ENCODE measurements at places on chromosomes 16 and 17. TPM values are rescaled to one million over a fixed set of nuclear protein-coding genes. Genes with fewer than 3 reads are reported as not detected.

Gene CHST6
- total RNA-seq: not detected

Gene ITGAL
- 0.17 TPM for total RNA-seq

- DNase-seq: no peak
Measured at GRCh38 chr16:87501117-87501516, 8.3 kb upstream of the ZCCHC14 start.

Gene RASD1
- not detected for total RNA-seq

Gene ABCA10
- total RNA-seq: 0.19 TPM

DNA sequence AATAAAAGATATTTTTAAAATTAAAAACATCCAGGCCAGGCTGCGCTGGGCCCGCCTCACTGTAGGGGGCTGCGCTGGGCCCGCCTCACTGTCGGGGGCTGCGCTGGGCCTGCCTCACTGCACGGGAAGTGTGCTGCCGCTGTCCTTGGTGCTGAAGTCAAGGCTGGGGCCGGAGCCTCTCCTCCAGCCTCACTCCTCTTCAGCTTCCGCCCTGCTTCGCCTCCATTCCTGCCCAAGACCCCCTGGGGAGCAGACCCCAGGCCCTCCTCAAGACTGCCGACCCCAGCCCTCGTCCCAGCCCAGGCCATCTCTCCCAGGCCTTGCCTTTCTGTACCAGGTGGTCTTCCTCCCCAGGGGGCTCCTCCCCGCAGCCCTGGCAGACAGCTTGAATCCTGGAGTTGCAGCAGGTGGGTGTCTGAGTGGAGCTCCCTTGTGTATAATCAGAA, 26.2 kb downstream of the ENDOV start:
- DNase-seq: peak; percentile 16

- DNase-seq: no peak
Measured at GRCh38 chr16:4141604-4142003, 25.4 kb upstream of the ADCY9 start.

GRCh38 chr16:24272379-24272778, 16.2 kb downstream of the CACNG3 start:
- DNase-seq: no peak

DNA sequence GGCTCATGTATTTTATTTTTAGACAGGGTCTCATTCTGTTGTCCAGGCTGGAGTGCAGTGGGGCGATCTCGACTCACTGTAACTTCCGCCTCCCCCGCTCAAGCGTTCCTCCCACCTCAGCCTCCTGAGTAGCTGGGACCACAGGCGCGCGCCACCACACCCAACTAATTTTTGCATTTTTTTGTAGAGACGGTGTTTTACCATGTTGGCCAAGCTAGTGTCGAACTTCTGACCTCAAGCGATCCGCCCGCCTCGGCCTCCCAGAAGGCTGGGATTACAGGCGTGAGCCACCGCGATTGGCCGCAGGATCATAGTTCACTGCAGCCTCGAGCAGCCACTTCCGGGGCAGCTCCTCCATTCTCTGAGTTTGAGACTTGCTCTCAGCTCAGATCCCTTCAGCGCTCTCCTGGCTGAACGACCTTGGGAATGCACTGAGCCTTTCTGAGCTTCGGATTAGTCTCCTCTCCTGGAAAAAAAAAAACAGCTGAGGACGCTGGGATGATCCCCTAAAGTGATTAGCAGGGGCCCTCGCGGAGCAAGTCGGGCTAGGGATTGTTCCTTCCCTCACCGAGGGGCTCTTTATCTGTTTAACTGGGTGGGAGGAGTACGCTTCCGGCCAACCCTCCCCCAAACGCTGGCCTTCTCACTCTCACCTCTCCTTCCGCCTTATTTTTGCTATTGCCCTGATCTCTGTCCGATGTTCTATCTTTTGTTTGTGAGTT, 1.1 kb upstream of the PKMYT1 start:
- DNase-seq: no peak

DNA sequence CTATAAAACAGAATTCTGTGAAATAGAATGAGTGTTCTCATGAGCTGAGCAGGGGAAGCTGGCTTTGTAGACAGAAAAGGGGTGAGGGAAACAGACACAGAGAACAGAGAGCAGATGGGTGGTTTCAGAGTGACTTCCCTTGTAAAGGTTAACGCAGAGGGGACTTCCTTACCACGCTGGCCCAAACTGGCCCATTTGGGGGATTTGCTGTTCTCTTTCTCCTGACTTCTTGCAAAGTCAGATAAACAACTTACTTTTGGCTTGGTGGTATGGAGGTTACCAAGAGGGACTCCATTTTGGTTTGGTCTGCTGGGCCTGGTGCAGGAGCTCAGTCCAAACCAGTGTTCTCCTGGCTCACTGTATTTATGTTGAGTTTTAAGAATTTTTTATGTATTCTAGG, 48.4 kb downstream of the SEC14L1 start:
- DNase-seq: no peak

Gene CES3
- total RNA-seq: 0.17 TPM

GRCh38 chr16:1655269-1655807, 22.7 kb upstream of the JPT2 start:
- DNase-seq: no peak

- DNase-seq: no peak
Measured at GRCh38 chr16:56589141-56590039, at the start of gene MT3. Gene MT3, plus strand, starts transcription at chr16:56589528. Its CDS starts 63 bp downstream, at chr16:56589591.

GRCh38 chr17:28057731-28058246, 15.3 kb downstream of the NLK start:
- no peak for DNase-seq

- DNase-seq: no peak
Measured at GRCh38 chr17:78117027-78117981, 11.3 kb downstream of the TMC6 start.

Gene TMEM235
- not detected for total RNA-seq

Gene MYH8
- not detected for total RNA-seq

- DNase-seq: no peak
Measured at GRCh38 chr16:65546353-65546791, 424.5 kb upstream of the CDH11 start.

All from A172 (cell line).